ENCODE measurements at places on chromosomes 3 and 15.

GRCh38 chr15:31339558-31339895 is 12.9 kb downstream of the KLF13 start:
- no peak for DNase-seq

- DNase-seq = peak; percentile 79
These were observed 7.1 kb downstream of the LRRK1 start for GRCh38 chr15:100926258-100926657.

- DNase-seq = no peak
These were observed 203.8 kb downstream of the SOX2 start for GRCh38 chr3:181915551-181915950.

- DNase-seq = no peak
These were observed 23.6 kb downstream of the DCLK3 start for GRCh38 chr3:36740787-36741186.

DNA sequence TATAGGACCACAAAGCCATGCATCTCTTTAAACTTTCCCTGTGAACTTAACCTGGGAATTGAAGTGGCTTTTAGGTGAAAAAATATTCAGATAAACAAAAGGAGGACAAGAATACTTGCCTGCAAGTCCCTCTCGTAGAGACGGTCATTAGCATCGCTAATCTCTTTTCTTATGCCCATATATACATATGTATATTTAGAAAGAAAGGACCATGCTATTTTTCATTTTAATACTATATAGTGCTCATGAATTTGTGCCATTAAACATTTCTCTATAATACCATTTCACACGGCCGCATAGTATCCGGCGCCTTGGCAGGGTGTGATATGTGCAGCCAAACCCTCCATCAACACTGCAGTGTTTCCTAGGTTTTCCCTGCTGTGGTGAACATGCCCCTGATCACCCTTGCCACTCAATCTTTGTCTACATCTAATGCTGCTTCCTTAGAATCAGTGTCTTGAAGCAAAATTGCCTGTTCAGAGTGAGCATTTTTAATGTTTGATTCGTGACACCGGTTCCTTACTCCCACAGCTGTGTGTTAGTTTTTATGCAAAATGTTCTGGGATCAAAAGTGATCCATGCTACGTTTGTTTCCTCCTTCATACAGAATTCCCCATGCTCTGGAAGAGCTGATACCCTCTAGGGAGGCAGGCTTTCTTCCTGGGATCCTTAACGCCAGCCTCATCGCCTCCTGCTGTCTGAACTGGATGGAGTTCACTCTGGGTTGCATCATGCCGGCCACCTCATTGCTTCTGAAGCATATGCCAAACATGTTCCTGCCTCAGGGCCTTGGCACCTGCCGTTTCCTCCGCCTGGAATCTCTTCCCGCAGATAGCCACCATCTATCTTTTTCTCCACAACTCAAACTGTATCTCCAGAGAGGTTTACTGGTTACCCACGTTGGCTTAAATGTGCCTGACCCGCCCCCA is 118.1 kb downstream of the FBLN2 start:
- DNase-seq = no peak

DNA sequence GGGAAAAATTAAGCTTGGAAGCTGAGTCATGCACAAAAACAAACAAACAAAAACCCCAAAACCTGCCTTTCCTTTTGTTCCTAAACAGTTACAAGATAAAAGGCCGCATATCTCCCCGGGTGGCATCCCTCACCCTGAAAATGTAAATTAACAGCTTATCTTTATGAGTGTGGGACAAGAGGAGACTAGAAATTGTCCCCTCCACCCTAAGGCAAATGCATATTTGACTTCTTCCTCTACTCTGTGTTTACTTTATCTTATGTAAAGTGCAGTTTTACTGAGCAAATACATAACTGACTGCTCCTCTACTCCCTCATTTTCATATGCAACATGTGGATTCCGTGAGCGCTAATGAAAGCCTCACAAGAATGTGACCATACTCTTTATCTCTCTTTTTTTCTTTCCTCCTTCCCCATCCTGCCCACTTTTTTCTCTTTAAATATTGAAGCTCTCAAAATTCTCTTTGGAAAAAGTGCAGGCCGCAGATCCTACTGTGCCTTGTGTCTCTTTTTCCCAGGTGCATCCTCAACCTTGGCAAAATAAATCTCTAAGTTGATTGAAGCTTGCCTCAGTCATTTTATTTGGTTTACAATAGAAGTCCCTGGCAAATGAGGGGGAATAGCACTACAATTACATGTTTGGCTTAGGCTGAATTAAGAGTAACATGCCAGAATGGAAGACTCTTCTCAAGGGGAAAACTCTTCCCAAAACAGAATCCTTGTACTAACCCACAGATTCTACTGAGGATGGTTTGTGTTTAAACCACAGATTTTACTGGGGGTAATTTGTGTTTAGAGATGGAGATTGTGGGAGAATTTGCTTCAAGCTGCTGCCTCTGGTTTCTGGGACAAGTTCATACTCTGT is 72.7 kb upstream of the WDR72 start:
- DNase-seq = no peak

All from H9 (cell line).